ENCODE measurements at places on chromosomes 16 and 17.
A peak's percentile ranks its signal among the peaks of the same experiment; 100 is the strongest.

- DNase-seq = no peak
Observed at GRCh38 chr16:30348113-30348512, 7.0 kb downstream of the CD2BP2 start.

- no peak for DNase-seq
Observed at GRCh38 chr17:33509331-33509730, 216.2 kb upstream of the ASIC2 start.

- DNase-seq = peak; percentile 1
Observed at GRCh38 chr17:5282642-5283217, 646 bp downstream of the RABEP1 start.

DNA sequence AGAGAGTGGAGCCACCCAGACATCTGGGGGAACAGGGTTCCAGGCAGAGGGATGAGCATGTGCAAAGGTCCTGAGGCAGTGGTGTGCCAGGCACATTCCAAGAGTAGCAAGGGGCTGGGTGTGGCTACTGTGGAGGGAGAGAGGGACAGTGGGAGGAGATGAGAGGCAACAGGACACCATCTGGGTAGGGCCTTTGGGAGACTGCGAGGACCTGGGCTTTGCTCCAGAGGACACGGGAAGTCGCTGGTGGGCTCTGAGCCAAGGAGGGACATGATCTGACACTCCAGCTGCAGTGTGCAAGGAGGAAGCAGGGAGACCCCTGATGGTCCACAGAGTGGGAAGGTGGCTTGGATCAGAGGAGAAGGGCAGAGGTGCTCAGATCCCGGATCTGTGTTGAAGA is 56.7 kb upstream of the MED9 start:
- DNase-seq = no peak

GRCh38 chr16:66386629-66387622 is 20.4 kb downstream of the CDH5 start:
- DNase-seq = no peak

GRCh38 chr17:71496552-71496951 is 624.3 kb upstream of the SOX9 start:
- DNase-seq = no peak

- no peak for DNase-seq
Observed at GRCh38 chr17:50289991-50290702, 15.9 kb downstream of the TMEM92 start.

DNA sequence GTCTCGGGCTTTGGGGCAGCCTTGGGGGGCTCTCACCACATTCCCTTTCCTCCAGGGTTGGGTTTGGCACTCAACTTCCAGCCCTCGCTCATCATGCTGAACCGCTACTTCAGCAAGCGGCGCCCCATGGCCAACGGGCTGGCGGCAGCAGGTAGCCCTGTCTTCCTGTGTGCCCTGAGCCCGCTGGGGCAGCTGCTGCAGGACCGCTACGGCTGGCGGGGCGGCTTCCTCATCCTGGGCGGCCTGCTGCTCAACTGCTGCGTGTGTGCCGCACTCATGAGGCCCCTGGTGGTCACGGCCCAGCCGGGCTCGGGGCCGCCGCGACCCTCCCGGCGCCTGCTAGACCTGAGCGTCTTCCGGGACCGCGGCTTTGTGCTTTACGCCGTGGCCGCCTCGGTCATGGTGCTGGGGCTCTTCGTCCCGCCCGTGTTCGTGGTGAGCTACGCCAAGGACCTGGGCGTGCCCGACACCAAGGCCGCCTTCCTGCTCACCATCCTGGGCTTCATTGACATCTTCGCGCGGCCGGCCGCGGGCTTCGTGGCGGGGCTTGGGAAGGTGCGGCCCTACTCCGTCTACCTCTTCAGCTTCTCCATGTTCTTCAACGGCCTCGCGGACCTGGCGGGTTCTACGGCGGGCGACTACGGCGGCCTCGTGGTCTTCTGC is 8.4 kb downstream of the SLC16A3 start:
- DNase-seq = no peak

GRCh38 chr16:56608876-56609462 is 585 bp downstream of the MT2A start:
- no peak for DNase-seq

DNA sequence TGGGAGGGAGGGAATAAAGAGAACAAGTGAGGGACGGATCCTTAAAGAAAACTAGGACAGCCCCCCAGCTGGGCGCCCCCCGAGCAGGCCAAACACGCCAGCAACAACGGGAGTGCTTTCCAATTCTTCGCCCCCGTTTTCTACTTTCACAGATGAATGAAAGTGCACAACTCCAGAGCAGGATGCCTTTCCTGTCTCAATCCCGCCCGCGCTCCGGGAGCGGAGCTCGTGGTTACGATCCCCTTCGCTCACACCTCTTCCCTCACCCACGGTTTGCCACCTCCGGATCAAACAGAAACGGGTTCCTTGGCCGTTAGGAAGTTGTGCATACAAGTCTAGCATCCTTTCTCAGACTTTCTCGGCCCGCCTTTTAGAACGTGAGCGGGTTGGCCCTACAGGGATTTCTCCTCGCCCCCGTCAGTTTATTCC is 680 bp downstream of the SKA2 start:
- DNase-seq = no peak

- DNase-seq = no peak
Observed at GRCh38 chr17:56011406-56012131, 141.7 kb upstream of the ANKFN1 start.

GRCh38 chr17:69870091-69870530 is 204.9 kb upstream of the KCNJ16 start:
- no peak for DNase-seq

DNA sequence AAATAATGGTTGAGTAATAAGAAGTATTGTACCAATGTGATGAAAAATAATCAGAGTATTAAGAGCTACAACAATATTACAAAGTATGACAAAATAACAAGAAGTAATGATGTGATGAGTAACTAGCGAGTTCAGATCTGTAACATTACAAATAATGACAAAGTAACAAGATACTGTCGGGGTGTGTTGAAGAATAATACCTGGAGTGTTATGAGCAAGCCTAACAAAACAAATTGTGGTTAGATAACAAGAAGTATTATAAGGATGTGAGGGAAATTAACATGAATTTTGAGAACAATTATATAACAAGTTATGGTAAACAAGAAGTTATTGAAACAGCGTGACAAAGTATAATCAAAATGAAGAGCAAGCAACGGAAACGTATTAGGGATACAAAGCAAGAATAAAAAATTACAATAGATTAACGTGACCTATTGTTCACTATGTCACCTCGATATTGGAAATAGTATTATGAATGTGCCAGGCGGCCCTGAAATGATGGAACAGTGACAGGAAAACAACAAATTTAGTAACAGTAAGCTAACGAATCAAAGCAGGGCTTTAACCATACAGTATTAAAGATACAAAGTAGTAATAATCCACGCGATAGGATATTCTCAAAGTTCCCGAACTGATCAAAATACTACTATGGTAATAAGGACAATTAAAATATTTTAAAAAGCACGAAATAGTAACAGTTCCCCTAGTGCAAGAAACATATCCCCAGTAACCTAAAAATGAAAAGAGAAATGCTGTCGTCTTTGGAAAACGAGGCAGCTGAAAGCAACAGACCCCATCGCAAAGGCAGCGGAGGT is 1.6 kb downstream of the TBX4 start:
- no peak for DNase-seq

GRCh38 chr16:9192746-9193145 is 101.3 kb downstream of the HAPSTR1 start:
- DNase-seq = no peak

- no peak for DNase-seq
Observed at GRCh38 chr16:10824111-10824893, 5.7 kb upstream of the TVP23A start.

GRCh38 chr17:20896153-20896649 is 146.6 kb downstream of the USP22 start:
- no peak for DNase-seq

DNA sequence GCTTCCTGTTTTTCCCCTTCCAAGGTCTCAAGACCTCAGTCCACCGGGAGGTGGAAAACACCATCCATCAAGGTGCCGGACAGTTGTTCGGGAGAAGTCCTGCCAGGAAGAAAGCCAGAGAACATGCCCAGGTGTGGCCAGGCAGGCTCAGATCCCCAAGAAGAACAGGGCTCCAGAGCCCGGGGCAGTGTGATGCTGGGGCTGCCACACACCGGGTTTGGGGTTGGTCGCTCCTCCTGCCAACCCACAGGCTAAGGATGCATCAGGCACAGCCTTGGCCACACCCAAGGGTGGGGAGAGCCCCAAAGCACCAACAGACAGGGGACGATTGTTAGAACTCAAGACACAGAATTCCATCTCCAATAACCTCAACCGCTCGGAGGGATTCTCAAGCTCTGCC is 19.7 kb downstream of the ZFHX3 start:
- DNase-seq = no peak

DNA sequence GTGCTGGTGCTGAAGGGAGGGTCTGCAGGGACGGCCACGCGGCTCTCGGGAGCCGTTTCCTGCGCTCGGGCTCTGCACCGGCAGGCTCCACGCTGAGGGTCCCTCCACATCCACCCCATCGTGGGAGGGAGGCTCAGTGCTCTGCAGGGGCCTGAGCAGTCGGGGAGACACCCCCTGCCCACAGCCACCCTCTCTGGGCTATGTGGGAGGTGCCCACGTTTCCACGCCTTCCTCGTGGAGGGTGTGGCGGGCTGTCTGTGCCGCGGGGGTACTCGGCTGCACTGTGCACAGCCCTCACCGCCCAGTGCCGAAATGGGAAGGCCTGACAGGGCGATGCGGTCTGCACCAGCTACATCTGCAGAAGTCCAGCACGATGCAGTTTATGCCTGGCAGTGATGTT is 25.5 kb upstream of the ZNF750 start:
- DNase-seq = no peak

DNA sequence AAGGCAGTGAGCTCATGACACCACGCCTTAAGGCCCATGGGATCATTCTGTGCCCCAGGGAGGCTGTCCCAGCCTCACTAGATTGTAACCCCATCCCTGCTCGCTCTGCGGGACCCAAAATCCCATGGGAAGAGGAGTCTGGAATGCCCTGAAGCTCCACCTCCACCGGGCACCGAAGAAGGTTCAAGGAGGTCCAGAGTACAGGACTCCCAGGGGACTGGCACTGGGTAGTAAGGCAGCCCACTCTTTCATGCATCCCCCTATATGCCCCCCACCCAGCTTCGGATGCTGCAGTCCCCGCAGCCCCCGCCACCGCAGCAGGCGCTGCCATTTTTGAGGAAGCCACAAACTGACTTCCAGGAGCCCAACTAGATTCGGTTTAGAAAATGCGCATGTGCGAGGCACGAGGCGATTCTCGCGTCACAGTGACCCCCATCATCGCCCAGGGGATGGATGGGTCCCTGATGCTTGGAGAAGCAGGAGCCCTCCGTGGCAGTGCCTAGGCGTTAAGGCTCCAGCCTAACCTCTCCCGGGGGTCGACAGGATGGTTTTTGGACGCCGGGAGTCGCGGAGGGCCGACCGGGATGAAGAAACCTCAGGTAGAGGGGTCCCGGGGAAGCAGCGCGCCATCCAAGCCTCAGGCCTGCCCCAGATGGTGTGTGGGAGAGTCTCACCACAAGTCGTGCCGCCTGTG is 1681.0 kb downstream of the TP53TG3F start:
- no peak for DNase-seq

GRCh38 chr16:77383606-77384187 is 51.1 kb downstream of the ADAMTS18 start:
- DNase-seq = no peak

- no peak for DNase-seq
Observed at GRCh38 chr17:38747463-38748148, 530 bp downstream of the PCGF2 start.

DNA sequence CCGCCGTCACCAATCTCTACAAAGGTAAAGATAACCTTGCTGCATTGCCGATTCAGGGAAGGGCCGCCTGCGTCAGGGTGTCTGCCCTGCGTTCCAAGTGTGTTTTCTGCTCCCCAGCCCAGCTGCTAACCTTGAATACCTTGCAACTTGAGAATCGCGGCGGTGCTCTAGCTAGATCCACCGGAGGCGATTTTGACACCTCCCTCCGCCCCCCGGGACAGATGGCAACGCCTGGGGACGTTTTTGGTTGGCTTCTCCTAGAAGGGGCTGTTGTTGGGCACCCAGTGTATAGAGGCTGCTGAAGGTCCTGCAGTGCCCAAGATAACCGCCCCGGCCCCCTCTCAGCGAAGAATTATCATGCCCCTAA is 1.5 kb downstream of the HAPSTR1 start:
- no peak for DNase-seq

DNA sequence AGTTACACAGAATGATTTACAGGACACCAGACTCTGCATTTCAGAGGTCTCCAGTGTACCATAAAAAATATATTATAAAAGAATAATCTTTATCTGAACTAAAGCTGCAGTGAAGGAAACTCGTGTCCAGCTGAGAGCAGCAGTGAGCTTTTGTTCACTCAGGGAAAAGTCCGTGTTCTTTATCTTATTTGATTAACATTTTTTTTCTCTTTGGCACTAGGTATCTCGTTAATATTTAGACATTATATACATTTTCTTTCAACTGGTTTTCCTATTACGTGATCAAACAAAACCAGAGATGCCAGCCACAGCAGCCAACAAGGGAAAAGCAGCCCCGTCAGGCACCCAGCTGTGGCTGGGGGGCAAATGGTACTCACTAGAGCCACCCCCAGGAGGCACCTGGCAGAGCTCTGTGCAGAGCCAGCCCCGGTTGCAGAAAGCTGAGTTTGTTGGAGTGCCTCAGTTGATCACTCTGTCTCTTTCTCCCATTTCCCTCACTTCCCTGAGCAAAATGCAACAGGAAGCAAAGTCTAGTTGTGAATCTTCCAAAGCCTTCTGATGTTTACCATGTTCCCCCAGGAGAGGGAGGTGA is 1.1 kb upstream of the HS3ST4 start:
- DNase-seq = no peak

GRCh38 chr16:17109413-17109812 is 361.3 kb downstream of the XYLT1 start:
- no peak for DNase-seq

DNA sequence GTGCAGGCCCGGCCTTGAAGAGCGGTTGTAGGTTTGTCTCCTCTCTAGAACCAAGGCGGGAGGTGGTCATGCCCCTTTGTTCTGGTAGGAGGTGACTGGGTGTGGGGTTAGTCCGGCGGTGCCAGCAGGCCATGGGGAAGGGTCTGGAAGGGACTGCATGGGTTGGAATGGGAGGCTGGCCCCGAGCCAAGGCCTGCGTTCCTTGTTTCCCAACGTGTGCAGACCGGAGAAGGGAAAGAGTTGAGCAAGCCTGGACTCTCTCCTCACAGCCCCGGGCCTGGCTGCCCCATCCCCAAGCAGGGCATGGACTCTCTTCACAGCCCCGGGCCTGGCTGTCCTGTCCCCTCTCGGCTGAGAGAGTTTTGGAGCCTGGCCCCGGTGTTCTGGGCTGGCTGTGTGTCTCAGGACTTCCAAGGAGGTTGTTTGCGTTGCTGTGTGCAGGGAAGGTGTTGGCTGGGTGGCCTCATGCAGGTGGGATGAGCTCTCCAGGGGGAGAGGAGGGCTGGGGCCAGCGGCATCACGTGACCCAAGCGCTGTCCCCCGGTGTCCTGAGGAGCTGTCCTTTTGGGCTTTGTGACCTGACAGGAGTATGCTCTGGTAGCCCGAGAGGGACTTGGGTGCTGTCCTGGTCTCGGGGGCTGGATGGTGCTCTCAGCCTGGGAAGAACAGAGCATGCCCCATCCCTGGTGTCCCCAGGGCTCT is 2.6 kb downstream of the CACNA1H start:
- no peak for DNase-seq

GRCh38 chr16:65909310-65910050 is 457.0 kb upstream of the CDH5 start:
- no peak for DNase-seq

GRCh38 chr17:78923660-78924453 is 1.3 kb downstream of the TIMP2 start:
- peak; percentile 21 for DNase-seq

- DNase-seq = no peak
Observed at GRCh38 chr17:72602517-72603419, 481.9 kb downstream of the SOX9 start.

Data from activated naive CD8-positive, alpha-beta T cell treated with anti-CD3 and anti-CD28 coated beads, Interleukin-2, amount 50 U/mL, for 16 hours (primary cell).